Right ventricle myocardium superior (tissue), 1 donor: ENCODE measurements at places on chromosomes 2 and 18.

DNA sequence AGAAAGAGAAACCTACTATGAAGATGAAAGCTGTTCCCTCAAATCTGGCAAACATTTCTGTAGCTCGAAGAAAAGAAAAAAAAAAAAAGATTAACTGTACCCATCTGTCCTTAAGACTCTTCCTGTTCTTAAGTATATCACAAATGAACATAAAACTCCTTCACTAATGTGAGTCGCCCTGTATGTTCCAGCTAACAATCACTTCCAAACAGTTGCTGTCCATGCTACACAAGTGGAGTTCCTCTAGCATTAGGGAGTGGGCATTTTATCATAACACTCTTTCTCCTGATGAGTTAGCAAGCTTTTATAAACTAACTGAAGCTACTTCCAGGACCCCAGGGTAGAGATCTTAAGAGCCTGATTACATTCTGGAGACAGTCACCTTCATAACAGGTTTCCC, 5.8 kb downstream of the CUL3 start:
- DNase-seq: no peak

DNA sequence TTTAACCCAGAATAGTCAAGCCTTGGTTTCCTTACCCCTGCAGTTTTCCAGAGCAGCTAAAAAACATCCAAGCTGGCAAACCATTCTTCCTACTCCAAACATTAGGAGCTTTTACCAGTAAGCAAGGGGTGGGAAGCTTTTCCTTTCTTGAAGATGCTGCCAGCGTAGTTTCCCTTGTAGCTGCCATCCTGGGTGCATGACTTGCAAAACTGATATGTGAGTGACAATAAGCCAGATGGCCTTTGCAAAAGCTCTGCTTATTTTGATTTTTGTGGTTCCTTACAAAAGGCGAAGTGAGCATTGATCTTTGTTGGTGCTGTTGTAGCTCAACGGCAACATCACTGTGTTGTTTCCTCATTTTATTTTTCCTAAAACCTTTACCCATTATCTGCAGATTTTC, 138.8 kb downstream of the WDSUB1 start:
- no peak for DNase-seq

DNA sequence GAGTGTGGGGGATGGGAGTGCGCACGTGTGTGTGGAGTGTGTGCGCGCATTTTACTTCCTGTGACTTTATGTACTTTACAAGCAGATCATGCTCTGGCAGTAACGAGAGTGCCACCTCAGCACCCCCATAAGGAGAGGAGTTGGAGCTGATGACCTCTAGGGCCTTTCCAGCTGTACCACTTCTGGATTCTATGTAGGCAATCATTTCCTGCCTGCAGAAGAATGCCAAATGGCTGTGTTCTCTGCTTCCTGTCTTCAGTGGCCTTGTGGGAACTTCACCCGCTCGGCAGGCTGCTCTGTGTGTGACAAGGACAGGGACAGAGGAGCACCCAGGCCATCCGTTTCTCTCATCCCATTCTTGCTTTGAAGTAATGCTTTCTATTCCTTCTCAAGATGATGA, 22.8 kb upstream of the ZNF385B start:
- no peak for DNase-seq

DNA sequence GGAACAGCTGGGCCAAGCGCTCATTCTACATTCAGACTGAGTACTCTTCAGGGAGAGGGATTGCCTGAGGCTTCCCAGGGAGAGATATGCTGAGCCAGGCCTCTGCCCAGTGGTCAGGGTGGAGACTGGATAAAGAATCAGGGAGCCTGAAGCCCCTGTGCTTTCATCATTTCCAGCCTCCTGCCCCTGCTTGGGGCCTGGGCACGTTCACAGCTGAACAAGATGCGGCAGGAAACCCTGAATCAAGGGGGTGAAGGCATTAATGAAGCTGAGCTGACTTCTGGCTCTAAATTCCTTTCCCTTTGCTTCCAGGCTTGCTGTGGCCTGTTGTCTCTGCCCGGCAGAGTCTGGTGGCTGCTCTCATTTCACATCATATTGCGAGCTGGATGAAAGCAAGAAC, 35.0 kb downstream of the RPL37A start:
- DNase-seq: no peak

DNA sequence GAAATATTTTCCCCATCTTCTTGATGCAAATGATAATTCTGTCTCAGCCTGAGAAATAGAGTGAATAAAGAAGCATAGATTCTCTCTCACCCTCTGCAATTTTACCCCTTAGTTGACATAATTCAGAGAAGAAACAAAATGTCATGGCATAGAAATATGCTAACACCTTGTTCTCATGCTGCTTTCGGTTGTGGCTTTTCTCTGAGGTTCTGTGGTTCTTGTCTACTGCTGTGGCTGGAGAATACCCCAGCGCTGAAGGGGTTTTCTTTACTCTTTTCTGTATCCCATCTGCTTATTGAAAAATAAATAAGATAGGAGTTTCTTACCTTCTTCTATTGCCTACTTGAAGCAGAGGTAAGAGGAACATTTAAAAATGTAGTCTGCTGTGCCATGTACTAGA, 15.4 kb upstream of the RAB27B start:
- no peak for DNase-seq

GRCh38 chr2:158381978-158382377, 74.6 kb downstream of the CCDC148 start:
- DNase-seq: no peak
